HTR-8/SVneo (cell line): ENCODE measurements at places on chromosomes 4 and X.
A peak's percentile ranks its signal among the peaks of the same experiment; 100 is the strongest.

DNA sequence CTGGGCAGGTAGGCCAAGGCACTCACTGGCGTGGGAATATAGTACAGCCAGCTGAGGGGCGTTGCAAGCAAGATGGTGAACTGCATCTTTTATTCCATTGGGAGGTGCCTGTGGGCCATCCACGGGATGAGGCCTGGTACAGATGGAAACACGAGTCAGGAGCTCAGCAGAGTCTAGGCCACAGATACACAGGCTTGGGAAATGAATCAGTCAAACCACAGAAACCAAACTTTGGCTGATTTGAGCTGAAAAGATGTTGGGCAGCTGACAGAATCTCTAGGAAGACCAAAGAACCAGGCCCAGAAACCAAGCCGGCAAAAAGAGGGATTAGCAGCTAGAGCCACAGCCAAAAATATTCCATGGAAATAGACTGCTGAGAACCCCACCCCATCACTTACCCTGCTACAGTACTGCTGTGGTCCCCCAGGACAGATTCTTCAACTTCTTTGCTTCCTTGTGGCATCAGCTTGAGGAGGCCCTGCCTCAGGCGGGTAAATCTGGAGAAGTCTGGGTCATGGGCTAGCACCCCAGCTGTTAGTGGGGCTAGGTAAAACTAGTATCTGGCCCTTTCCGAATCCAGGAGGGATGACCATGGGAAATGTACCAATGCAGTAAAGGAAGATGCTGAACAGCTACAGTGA, 75.4 kb downstream of the TMEM131L start:
- peak; percentile 37 for DNase-seq

DNA sequence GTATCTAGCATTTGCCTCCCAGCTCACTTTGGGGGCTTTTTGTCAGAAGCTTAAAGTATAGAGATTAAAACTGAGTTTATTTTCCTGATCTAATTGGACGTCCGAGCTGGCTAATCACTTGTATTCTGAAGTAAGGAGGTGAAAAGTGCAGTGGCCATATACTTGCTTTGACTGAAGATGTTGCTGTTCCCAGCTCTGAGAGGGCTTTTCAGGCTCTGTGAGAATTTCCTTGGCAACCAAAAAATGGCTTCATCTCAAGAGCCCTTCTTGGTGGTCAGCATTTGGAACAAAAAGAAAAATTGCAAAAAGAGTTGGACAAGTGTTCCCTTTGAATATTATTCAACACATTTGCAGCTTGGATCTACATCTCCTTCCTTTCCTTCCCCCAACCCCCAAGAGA, 67.0 kb downstream of the SLC4A4 start:
- DNase-seq, result no peak

DNA sequence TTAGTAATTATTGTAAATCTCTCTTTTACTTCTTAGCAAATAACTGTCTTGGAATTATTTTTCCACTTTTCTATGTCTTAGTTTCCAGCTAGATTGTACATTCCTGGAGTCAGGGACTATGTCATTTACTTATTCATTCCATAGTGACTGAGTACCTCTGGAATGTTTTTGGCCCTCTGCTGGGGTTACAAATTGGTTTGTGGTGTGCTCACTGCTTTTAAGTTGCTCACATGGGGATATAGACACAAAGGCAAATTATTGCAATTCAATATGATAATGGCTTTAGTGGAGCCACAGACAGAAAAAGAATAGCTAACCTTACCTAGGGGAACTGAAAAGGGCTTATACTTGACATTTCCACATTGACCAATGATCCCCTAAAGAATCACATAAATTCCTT, 63.7 kb upstream of the PDGFRA start:
- peak; percentile 62 for DNase-seq

DNA sequence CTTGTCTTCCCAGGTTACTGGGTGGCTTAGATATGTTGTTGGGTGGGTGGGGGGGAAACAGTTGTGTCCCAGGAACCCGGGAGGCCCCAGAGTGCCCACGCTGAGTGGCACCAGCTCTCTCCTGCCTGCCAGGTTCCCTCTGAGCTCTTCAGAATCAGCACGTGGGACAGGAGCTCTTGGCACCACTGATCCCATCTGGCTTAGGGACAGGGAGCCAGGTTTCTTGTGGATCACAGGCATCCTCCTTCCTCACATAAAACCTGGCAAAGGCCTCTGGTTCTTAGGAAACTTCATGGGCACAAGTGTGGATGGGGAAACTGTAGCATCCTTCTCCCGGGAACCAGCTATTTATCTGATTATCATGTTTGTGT, 3.4 kb downstream of the GPR78 start:
- no peak for DNase-seq

GRCh38 chr4:33696041-33696440, 2548.3 kb downstream of the ARAP2 start:
- no peak for DNase-seq

- no peak for DNase-seq
Measured at GRCh38 chrX:37075892-37076595, 67.9 kb downstream of the FAM47C start.

GRCh38 chr4:80073473-80074008, 512 bp upstream of the ANTXR2 start:
- no peak for DNase-seq

DNA sequence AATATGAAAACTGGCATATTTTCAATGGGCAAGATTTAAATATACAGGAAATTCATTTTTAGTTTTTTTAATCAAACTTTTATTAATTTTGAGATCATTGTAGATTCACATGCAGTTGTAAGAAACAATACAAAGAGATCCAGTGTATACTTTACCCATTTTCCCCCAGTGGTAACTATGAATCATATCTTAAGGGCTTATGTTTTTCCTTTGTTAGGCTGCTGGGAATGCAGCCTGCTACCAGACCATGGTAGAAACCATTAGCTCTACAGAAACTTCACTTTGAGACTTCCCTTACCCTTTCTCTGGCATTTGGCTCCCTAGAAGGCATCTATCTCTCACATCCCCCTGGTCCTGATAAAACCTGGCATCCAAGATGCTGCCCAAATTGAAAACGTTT, 147.6 kb upstream of the EOLA2 start:
- no peak for DNase-seq

- no peak for DNase-seq
Measured at GRCh38 chr4:114251020-114251419, 271.6 kb upstream of the ARSJ start.

- no peak for DNase-seq
Measured at GRCh38 chr4:93761286-93761685, 67.3 kb upstream of the ATOH1 start.

GRCh38 chr4:184473499-184474262, 669 bp downstream of the IRF2 start:
- peak; percentile 38 for DNase-seq

DNA sequence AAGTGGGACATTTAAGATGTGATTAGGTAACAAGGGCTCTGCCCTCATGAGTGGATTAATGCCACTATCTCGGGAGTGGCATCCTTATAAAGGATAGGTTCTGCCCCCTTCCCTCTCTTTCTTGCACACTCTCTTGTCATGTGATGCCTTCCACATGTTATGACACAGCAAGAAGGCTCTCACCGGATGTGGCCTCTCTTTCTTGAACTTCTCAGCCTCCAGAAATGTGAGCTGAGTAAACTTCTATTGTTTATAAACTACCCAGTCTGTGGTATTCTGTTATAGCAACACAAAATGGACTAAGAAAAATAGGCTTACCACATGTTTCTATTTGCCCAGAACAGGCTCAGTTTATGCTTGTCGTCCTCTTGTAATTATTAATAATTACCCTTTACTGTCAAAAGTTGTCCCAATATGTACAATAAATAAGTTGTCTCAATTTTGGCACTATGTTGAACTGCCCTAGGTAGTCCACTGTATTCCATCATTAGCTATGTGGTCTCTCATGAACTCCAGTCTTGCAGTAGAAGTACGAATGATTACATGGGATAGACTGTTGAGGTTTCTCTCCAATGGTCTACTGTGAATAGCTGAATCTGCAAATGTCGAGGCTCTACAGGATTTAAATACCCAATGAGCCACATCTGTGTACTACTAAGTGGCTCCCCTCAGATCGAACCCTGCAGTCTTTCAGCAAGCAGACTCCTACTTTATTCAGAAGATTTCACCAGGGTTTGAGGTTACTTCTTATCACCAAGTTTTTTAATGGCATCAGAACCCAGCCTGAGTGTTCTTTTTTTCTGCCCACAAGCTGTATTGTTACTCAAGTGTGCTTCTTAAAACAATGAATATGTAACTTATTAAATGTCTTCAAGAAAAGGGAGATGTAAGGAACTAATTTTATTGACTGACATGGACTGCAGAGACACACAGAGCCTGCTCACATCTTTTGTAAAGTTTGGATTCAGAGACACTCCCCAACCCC, 102.0 kb upstream of the LEF1 start:
- no peak for DNase-seq

GRCh38 chr4:48064349-48064748, 47.8 kb downstream of the NIPAL1 start:
- no peak for DNase-seq

- no peak for DNase-seq
Measured at GRCh38 chr4:139825523-139826014, 159.9 kb downstream of the MGST2 start.

DNA sequence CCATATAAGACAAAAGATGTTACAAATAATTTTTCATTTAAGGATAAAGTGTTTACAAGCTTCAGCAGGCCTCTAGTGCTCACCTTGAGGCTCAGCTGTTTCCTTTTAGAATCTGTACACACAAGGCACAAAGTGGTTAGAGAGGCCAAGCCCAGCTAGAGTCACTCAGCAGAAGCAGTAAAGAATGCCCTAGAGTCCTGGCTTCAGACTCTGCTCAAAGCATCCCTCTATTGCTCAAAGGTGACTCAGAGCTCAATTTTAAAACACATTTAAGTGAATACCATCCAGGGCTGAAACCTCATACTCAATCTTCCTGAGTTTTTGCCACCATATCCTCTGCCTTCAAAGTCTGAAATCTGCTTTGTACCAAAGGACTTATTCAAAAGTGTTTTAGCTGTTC, 22.6 kb upstream of the PHF8 start:
- DNase-seq, result no peak

DNA sequence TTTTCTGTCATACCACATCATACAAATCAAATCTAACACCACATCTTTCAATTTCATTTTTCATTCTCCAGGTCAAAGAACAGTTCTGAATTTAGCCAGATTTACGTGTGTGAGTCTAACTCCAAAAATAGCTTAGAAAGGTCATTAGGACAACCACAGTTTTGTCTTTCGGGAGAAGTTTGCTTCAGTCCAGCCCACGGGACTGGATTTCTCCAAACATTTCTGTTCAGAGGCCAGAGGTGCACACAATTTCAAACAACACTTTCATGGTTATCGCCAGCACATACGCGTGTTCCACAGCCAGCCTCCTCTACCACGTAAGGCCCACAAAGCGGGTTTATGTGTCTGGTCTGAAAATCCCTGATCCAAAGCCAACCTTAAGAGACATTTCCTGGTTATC, 65.9 kb downstream of the VEGFC start:
- DNase-seq, result no peak

DNA sequence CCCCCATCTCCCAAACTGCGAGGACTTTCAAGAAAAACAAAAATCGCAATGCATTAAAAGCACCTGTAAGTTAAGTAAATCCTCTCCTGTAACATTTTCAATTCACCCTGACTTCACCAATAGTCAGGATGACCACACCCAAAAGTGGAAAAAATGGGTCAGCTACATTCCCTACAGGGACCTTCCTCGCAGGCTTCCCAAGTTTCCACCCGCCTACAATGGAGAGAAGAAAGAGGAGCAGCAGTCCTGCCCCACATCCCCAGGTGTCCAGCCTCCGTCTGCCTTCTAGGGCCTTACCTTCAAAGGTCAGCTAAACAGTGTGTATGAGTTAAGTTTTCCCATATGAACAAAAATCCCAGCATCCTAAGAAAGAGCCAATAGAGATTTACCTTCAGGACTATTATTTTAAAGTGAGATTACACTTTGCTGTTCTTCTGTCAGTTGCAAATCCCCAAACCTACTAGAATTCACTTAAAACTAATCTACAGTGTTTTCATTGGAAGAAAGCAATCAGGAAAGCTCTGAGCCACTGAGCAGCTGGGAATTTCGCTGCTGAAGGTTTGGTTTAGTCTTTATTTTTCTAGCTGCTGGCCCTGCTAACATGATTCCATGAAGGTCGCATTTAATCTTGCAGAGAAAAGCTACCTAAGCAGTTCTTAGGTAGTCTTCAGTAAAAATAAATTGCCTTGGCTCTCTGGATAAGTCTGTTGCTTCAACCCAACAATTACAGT, 12.5 kb downstream of the IRF2 start:
- DNase-seq, result no peak

DNA sequence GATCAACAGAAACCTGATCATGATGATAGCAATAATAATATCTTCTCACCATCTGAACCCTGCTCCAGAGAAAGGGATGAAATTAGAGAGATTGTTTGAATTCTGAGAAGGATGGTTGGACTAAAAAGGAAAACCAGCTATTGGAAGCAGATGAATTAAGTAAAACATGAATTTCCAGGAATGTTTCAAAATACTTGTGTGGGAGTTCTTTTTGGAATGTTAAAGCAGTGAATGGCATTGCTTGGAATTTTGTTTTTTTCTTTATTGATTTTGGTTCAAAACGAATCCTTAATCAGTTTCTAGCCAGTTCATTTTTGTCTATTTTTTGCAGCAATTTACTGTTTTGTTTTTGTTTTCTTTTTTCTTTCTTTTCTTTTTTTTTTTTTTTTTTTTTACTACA, 150.3 kb downstream of the NHS start:
- no peak for DNase-seq

DNA sequence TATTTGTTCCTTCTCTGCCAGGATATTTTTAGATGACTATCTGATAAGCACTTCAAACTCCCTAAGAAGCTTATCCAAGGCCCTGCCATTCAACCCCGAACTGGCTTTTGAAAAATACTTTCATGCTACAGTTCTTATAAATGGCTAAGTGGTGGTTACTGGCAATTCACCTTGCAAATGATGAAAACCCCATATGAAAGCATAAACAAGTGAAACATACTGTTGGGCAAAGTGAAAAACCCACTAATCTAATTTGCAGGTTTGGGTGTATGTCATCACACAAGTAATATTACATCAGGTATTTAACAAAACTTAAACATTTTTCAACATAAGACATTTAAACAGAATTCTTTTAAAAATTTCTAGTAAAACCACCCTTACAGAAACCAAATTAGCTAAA, 31.1 kb downstream of the TAPT1 start:
- no peak for DNase-seq

DNA sequence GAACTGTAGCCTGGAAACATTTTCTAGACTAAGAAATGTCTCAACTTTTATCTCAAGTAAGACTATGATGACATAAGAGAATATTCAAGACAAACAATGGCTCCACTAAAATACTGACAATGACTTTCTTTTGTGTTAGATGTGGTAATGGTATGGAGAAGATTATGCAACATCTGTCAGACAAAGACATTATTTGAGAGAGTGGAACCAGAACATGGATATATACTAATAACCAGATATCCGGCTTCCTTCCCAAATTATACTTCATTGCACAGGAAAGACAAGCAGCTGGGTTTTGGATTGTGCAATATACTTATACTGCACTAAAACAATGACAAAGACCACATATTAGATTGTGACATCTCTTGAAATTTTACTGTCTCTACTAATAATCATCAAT, 290.8 kb upstream of the GIMD1 start:
- no peak for DNase-seq
